ENCODE measurements at places on chromosomes 4 and X.

- DNase-seq = no peak
These were observed 41.9 kb downstream of the F11 start for GRCh38 chr4:186307916-186308315.

GRCh38 chrX:23344904-23345271 is 10.2 kb downstream of the PTCHD1 start:
- DNase-seq = no peak

DNA sequence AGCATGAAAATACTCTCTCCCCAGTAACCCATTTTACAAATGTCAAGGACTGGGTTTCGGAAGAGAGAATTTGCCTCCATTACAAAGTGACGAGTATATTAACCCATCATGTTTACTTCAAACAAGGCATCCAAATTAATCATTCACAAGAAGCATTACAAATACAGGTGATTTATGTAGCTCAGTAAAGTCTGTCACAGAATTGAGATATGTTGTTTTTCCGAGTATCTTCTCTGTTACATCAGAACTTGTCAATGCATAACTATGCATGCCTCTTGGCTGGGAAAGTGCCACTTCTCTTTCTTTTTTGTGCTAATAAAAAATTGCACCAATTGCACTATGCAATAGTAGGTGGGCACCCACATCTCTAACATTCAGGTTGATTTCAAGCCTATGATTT is 158.2 kb downstream of the AREG start:
- DNase-seq = no peak

GRCh38 chr4:123788577-123788976 is 392.0 kb downstream of the SPRY1 start:
- no peak for DNase-seq

DNA sequence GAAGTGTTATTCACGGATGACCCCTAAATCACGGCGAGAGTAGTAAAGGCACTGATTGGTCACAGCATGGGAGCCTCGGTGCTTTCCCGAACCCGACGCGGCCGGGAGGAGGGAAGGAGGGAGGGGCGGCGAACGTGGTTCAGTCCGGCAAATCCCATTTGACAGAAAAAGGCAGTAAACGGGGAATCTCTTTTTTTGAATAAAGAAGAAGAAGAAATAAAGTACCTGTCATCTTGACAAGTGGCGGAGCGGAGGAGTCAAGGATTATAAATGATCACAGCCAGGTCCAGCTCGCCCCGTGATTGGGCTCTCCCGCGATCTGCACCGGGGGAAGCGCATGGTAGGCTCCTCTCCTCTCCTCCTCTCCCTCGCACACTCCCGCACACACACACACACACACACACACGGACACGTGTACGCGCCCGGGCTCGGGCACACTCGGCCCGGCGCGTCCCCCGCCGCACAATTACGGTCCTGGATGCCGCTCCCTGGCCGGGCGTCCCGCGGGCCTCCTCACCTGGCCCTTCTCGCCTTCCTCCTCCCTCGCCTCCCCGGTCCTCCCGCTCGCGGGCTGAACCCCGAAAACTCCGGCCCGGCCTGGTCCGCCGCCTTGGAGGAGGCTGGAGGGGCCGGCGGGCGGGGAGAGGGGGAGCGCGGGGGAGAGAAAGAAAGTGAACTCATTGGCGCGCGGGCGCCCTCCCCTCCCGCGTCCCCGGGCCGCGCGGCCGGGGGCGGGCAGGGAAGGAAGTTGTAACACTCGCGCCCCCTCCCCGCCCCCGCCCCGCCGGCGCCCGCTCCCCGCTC is 99.2 kb upstream of the TENM3 start:
- DNase-seq = no peak

DNA sequence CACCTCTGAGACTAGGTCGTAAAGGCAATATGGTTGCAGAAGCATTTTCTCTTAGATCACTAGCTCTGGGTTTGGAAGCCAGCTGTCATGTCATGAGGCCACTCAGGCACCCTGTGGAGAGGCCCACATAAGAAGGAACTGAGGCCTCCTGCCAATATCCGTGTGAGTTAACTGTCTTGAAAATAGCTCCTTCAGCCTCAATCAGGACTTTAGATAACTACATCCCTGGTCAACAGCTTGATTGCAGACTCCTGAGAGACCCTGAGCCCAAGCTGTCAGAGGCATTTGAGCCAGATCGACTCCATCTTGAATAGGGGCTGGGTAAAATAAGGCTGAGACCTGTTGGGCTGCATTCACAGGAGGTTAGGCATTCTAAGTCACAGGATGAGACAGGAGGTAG is 15.1 kb upstream of the REPS2 start:
- no peak for DNase-seq

GRCh38 chr4:83335701-83336100 is 1.1 kb upstream of the HPSE start:
- DNase-seq = no peak

DNA sequence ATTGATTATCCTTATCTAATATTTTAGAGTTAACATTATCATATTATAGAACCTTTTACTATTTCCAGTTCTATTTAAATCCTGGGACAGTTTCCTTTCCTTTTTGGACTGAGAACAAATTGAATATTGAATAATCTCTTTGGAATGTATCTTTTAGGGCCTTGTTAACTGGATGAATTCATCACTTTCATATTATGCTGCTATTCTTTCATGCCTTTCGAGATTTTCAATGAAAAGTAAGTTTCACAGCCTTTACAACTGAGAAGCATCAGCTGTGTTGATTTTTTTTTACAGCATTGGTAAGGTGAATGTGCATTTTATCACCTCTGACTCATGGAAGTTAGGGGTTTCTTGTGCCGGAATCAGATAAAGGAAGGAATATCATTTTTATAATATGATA is 39.6 kb downstream of the PDLIM5 start:
- no peak for DNase-seq

DNA sequence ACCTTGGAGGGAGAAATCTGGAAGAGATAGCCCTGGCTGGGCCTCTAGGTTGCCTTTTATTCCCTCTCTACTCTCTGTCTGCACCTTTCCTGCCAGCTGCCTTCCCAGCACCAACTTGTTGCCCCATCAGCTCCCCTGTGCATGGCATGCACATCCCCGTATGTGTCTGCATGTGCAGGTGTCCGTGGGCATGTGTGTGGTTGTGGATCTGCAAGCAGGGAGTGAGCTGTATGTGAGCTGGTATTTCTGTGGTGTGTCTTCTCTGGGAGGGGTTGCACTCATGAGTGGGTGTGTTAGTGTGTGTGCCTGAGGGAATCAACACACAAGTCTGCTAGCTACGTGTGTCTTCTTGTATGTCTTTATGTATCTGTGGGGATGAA is 9.9 kb downstream of the L1CAM start:
- DNase-seq = no peak

DNA sequence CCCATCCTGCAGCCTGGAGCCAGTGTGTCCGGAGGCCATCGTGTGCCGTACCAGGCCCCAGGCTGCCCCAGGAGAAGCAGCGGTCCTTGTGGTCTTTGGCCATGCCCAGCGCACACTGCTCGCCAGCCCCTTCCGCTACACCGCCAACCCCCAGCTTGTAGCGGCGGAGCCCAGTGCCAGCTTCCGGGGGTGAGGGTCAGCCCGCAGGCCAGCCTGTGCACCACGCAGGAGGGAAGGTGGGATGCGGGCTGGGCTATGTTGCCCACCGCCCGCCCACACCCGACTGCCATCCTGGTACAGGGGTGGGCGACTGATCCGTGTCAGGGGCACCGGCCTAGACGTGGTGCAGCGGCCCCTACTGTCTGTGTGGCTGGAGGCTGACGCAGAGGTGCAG is 7.6 kb upstream of the SRPK3 start:
- DNase-seq = peak; percentile 65

DNA sequence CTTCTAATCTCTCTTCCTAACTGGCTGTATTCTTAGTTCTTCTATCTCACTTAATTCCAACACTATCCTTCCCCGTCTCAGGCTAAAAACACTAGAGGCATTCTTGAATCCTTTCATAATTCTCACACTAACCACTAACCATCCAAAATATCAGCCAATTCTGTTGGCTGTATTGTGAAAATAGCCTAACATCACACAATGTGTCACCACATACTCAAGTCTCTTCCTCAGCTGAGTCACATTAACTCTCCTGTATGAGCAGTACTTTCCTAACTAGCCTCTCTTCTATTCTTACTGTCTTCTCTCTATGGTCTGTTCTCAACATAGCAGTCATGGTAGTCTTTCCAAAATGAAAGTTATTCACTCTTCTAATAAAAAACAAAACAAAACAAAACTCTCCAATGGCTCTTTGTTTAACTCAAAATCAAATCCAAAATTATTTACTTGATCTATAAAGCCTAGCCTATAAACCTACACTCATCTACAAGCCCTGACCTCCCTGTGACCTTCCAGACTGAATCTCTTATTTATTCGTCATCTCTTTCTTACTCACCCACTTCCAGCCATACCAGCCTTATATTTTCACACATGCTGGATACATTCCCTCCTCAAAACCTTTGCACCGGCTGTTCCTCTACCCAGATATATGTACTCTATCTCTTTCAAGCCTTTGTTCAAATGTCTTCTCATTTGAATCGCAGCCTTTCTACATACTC is 445.9 kb downstream of the TLL1 start:
- no peak for DNase-seq

DNA sequence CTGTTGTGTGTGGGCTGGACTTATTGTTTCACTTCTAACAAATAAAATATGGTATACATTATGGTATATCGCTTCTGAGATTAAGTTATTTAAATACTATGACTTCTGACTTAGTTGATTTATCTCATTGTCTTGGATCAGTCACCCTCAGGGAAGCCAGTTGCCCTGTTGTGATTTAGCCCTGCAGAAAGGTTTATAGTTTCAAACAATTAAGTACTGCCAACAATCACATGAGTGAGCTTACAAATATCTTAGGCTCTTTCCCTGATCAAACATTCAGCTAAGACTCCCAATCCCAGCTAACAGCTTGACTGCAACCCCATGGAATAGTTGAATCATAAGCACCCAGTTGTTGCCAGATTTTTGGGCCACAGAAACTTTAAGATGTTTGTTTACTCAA is 85.4 kb downstream of the MAGEC1 start:
- no peak for DNase-seq

GRCh38 chr4:8055206-8055605 is 103.4 kb downstream of the ABLIM2 start:
- DNase-seq = no peak

DNA sequence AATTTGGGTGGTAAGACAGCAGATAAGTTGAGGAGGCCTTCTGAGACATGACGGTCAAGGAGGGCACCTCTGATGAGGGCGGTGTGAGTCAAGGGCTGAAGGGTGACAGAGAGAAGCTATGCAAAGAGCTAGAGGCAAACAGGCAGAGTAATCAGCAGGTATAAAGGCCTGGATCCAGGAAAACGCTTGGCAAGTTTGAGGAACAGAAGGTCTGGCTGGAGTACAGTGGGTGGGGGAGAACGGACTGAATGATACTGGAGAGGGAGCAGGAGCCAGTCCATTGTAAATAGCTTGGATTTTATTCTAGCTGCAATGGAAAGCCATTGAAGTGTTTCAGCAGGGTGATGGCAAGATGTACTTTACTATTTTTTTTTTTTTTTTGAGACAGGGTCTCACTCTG is 39.3 kb downstream of the RAB33B start:
- DNase-seq = no peak

- no peak for DNase-seq
These were observed 222.4 kb downstream of the GPAT3 start for GRCh38 chr4:83758285-83758684.

- no peak for DNase-seq
These were observed 35.3 kb downstream of the FAT1 start for GRCh38 chr4:186688150-186688943.

DNA sequence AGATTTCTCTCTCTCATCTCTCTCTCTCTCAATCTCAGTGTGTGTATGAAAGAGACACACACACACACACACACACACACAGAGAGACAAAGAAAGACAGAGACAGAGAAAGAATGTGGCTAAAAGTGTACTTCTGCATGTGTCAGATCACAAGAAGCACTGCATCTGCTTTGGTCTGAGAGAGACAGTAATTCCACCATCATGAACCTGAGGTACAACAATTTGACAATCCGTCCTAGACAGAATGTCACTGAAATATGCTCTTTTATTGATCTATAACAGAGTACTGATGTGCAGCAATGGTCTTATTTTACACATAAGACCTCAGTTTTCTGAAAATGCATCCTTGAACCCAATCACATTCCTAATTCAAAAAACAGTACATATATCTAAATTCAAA is 576.2 kb upstream of the SMIM31 start:
- DNase-seq = no peak

- DNase-seq = no peak
These were observed 882.7 kb upstream of the PCDH10 start for GRCh38 chr4:132266374-132266773.

DNA sequence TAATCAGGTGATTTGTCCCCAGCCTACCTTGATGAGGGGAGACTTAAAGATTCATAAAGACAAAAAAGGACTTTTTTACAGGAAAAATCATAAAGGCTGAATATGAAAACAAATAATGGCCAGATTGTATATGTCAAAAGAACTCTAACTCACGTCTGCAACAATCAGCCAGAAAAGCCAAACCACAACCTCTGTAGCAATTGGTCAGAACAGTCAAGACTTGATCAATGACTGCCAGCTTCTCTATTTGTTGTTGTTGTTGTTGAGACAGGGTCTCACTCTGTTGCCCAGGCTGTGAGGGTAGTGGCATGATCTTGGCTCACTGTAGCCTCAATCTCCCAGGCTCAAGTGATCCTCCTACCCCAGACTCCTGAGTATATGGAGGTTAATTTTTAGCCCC is 35.9 kb upstream of the PPA2 start:
- no peak for DNase-seq

DNA sequence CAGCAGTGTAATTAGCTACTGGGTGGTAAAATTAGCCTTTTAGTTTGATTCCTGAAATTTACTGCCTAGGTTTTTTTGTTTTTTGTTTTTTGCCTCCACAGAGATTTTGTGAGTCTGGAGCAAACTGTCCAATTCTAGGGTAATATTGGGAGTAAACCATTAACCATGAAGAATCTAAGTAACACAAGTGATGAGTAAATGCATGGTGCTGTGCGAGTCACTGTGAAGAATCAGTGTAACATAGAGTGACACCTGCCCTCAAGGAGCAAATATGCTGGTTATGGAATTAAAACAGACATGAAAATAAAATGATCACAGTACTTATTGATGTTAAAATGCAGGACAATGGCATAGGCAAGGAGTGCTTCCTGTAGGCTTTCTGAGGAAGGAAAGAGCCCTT is 60.1 kb downstream of the LRP2BP start:
- DNase-seq = no peak

DNA sequence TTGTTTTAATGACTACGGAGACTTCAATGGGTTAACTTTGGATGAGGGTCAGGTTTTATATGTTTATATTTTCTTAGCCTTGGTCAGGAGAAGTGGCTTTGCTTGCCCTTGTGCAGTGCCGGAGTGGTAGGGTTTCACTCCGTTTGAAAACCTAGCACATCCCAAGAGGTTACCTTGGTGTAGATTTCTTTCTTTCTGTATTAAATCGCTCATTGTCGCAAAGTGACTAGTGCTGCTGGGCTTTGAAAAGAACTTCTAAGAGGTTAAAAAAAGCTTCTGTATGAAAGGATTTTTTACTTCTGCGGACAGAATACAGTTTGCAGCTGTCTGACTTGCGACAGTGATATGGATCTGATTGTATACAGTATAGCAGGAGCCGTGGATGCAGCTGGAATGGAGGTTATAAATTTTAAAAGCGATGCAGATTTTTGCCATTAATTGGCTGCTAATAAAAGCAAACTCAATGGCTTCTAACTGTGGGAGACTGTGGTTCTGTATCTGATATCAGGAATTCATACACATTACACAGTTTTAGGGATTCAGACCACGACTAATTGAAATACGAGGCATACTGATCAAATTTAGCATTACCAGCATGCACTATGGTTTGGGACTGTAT is 340.9 kb upstream of the PITX2 start:
- no peak for DNase-seq

GRCh38 chr4:124487651-124488050 is 224.9 kb downstream of the ANKRD50 start:
- no peak for DNase-seq

- DNase-seq = no peak
These were observed 12.3 kb upstream of the CLTRN start for GRCh38 chrX:15676886-15677285.
